HFF-Myc (cell line): ENCODE measurements at places on chromosomes 4 and X.

GRCh38 chr4:150540959-150541360 is 41.0 kb upstream of the MAB21L2 start:
- DNase-seq, result no peak

DNA sequence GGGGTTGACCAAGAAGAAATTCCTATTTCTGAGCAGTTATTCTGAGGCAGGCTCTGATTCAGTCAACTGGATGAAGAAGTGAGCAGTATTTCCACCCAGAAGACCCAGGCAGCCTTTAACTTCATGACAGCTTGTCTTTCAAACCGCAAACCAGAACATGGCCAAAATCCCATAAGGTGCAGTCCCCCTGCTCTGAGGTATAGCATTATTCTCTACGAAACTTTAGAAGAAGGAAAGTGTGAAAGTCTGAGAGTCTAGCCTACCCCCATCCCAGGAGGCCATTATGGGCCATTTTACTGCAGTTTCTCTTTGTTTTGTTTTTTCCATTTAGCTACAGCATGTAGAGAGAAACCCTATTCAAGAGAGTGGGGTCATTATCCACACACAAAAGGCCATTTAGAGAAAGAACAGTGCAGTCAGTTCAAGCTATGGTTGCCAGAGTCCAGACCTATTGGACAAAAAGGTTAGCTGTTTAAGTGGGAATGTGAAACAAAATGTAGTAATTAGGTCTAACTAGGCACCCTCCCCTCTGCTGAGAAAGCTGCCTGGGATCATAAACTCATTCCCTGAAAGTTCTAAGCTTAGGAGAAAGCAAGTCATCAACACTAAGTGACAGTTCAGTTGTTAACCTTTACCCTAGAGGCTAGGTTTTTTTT is 52.1 kb upstream of the RASGEF1B start:
- DNase-seq, result no peak

GRCh38 chrX:30795981-30796958 is 92.8 kb downstream of the TAB3 start:
- no peak for DNase-seq

DNA sequence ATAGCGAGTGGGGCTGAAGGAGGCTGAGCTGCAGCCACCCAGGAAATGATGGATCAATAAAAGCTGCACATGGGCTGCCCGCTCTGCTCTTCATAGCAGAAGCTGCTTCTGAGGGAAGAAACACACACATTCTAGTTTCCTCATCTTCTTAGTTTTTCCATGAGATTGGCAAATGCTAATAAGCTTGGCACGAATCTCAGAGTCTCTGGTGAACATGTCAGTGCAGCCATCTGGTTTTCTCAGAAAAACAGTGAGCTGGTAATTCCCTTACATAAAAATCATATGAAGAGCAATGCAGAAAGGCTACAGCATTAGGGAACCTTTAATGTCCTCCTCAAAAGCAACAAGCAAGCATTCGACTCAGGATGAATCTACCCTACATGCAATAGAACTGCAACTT is 69.9 kb downstream of the GATB start:
- DNase-seq, result no peak

- no peak for DNase-seq
These were observed 869 bp downstream of the TMEM184C start for GRCh38 chr4:147617841-147618691.

GRCh38 chr4:70927502-70928137 is 25.5 kb downstream of the MOB1B start:
- no peak for DNase-seq

DNA sequence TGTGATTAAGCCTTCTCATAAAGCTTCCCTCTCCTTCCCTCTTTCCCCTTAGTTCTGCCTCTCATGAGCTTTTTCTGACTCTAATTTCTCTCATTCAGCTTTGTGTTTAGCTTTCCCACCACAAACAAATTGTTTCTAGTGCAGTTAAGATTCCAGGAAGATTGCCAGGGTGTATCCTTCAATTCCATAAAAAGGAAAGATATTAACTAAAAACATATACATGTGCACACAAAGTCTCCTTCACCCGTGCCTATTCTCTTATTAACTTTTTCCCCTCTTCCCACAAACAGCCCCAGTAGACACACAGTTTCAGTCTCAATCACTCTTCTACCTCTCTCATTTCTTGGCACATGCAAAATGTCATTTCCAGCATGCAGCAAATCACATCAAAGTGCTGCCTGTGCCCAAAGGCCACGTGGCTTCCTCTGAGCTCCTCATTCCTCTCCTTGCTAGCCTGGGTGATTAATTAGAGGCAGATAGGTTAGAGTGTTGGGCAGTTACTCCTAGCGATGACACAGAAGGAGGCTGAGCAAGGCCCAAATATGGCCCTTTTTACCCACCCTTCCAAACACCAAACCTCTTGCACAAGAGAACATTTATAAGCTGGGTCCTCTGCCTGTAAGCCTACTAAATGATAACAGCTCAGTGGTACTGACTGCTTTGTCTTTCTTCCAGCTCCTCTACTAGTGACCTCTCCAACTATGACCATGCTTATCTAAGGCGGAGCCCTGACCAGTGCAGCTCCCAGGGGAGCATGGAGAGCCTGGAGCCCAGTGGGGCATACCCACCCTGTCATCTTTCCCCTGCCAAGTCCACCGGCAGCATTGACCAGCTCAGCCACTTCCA is 159.6 kb downstream of the SOWAHB start:
- DNase-seq, result peak; percentile 93

GRCh38 chr4:39792529-39792928 is 94.6 kb downstream of the UBE2K start:
- no peak for DNase-seq

GRCh38 chr4:102216666-102217065 is 128.6 kb downstream of the SLC39A8 start:
- no peak for DNase-seq

GRCh38 chr4:8079031-8079885 is 79.4 kb downstream of the ABLIM2 start:
- DNase-seq, result no peak

GRCh38 chrX:15301924-15302323 is 13.5 kb downstream of the ASB11 start:
- no peak for DNase-seq

DNA sequence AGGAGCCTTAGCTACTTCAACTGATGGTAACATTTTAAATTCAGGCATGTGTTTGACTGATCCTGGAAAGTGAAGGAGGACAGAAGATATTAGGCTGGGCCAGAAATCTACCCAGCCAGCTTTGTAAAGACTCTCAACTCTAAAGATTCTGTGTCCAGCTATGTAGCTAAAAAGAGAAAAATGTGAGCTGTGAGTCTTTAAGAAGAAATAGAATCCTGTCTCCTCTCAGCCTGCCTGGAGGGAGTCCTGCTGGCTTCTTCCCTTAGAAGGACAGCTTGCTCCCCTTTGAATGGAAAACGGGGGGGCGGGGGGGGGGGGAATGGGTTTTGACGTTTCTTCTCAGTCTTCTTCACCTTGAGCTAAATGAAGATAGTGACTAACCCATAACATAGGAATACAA is 54.3 kb upstream of the INTU start:
- no peak for DNase-seq

DNA sequence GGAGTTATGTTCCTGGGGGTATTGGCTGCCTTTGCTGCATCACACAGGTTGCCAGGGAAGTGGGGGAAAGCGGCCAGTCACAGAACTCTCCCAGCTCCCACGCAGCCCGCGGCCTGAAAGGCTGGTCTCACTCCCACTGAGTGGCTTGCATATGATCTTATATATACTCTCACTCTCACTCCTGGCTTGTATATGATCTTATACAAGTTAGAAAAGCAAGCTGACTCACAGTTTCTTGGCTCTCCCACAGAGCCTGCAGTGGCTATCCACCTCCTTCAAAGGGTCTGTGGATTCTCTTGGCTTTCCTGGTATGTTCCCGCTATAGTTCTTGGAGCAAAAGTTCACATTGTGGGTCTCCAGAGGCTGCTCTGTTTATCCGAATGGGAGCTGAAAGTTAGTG is 833.5 kb upstream of the GALNTL6 start:
- DNase-seq, result no peak

DNA sequence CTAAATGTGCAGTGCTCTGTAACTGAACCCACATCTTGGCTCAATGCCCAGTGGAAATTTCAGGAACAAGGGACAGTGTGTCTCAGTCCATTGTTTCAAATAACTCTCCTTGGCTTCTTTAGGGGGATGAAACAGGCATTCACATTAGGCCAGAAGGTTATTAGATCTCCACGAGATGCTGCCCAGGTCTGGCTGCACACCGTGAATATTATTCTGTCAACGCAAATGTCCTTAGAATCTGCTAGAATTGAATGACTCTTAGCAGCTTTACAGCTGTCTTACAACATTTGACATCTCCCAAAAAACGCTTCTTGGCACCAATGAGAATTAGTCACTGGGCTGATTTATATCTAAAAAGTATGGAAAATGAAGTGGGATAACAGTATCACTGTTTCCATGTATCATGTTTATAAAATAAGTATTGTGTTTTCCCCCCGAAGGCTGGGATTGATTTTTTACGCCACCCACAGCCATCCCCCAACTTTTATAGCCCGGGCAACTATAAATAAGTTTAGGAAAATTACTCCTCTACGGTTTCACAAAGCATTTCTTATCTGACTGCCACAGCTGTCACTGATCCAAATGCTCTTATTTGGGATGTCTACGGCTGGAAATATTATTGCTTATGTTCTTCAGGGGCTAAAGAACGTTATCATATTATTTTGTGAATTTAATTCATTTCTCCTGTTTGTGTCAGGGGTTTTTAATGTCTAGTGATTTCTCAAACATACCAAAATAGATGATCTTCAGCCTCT is 559.7 kb upstream of the FAT1 start:
- no peak for DNase-seq

DNA sequence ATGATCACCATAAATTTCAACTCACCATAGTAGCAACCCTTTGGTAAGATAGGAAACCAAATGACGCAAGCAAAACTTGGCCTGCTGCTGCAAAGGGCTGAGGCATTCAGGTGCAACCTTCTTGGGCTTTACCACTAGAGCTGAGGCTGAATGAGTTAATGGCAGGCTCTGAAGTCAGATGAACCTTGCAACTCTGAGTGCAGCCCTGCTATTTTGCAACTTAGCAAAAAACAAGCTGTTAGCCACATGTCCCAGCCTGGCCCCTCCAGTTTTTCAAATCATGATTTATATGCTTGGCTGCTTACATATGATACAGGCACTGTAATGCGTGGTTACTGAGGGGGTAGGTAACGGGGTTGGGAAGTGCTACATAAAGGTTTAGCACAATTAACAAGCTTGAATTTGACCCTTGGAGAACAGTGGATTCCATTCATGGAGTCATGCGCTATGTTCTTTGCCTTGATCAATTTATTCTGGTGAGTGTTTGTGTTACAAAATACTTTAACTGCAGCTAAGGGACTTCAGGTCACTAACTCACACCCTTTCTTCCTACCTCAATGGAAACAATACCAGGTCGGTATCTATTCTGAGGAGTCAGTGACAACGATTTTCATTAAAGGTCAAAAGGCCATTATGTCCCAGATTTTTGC is 80.5 kb upstream of the PPARGC1A start:
- no peak for DNase-seq

- DNase-seq, result no peak
These were observed 1197.9 kb downstream of the TECRL start for GRCh38 chr4:63211375-63211774.

GRCh38 chr4:13088726-13089658 is 395.1 kb downstream of the RAB28 start:
- no peak for DNase-seq

GRCh38 chr4:66750273-66750672 is 795.0 kb downstream of the CENPC start:
- no peak for DNase-seq

DNA sequence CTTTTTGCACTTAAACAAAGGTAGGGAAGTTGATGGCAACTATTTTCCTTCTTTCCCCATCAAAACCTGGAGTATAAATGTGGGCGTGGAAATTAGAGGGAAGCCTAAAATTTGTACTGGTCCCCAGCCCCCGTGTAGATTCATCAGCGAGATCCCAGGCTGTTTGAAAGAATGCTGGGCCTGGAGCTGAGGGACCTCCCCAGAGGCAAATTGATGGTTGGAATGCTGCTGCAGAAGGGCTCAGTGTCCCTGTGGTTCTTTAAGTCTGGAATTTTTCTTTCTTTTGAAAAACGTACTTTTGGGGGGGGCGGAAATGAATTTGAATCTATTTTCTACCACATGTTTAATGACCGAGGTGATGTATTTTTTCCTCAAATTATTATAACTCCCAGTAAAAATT is 197.2 kb downstream of the CBR4 start:
- DNase-seq, result no peak

DNA sequence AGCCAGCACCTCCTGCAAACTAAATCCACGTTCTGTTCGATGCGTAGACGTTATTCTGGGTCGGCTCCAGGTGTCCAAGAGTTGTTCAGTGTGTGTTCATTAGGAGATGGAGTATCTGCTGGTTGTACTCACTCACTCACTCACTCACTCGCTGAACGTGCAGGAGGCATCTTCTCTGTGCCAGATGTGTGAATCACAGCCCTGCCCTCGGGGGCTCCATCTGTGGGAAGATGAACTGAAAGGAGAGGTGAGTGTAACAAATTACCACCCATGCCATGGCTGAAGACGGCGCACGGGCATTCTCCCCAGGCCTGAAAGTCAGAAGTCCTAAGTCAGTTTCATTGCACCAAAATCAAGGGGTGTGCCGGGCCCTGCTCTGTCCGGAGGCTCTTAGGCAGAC is 16.1 kb downstream of the NSG1 start:
- peak; percentile 31 for DNase-seq

- DNase-seq, result no peak
These were observed 409.6 kb downstream of the BCOR start for GRCh38 chrX:39688219-39688575.

- no peak for DNase-seq
These were observed 49.2 kb upstream of the MND1 start for GRCh38 chr4:153295131-153295755.
